ENCODE measurements at places on chromosomes 2 and 18.

- DNase-seq: no peak
Measured at GRCh38 chr2:194491409-194492115, 1165.5 kb upstream of the SLC39A10 start.

DNA sequence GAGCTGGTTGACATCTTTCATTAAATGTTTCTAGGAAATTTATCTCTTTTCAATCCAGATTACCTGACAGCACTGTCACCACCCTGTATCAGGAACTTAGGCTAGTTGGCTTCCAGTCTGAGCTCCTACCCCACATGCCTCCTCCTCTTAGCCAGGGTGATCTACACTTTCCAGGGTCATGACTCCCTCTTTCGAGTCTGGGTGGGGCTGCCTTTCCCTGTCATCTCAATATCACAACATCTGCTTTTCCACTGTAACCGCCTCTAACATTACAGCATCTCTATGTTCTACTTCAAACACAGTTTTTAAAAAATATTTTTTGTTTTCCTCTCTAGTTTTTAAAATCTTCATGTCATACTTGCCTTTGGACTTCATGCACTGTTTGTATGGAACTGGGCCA, 129.2 kb downstream of the RBMS1 start:
- DNase-seq: no peak

GRCh38 chr2:216987252-216987821, 127.5 kb upstream of the TNP1 start:
- DNase-seq: no peak

DNA sequence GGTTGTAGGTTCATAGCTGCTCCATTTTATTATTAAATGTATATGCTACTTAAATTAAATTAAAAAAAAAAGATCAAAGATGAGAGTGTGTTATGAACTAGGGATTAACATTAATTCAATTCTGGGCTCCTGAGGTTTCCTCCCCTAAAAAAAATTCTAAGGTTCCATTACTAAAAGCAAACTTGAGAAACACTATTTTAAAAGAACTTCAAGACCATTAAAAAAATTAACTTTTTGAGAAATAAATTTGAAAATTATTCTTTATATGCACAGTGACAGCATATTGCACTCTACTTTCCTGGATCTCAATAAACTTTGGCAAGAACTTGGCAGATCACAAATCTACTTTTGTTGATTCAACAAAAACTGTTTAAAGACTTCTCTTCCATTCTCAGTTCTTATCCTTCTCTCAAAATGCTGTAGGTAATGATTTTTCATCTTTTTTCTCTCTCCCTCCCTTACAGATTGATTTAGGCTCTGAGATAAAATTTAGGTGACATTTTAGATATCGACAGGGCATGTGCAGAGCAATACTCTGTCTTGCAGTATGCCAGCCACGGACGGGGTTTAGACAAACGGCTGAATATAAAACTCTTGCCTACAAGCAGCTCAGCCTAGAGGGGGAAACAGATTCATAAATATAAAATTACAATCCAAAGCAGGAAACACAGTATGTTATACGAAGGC, 592 bp upstream of the MARS2 start:
- peak; percentile 84 for DNase-seq

DNA sequence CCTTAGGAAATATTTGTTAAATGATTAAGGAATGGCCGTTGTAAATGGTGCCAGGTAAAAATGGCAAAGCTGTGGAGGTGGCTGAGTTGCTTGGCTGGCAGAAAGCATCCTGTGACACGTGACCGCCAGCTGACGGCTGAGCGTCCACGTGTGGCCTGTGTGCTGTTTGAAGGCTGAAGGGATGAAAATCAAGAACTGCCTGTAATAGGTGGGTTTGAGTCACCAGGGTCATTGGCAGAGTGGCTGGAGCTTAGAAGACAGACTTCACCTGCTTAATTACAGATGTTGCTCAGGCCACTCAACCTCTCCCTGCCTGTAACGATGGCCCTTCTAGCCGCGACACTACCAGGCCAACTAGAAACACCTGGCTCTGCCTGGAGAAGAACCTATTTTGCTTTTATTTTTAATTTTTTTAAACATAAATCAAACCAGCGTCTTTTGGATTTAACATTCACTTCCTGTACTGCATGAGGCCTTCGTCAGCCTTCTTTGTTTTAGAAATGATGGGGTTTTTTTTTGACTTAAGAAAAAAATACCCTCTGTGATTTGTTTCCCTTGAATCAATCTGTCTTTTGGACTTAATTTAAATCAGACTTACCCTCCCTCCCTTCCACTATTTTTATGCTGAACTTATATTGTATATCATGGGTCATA, 206.5 kb downstream of the PRKCE start:
- DNase-seq: no peak

- no peak for DNase-seq
Measured at GRCh38 chr2:70723286-70723885, 44.6 kb downstream of the ADD2 start.

GRCh38 chr2:96655526-96655925, 13.0 kb downstream of the FER1L5 start:
- DNase-seq: no peak

DNA sequence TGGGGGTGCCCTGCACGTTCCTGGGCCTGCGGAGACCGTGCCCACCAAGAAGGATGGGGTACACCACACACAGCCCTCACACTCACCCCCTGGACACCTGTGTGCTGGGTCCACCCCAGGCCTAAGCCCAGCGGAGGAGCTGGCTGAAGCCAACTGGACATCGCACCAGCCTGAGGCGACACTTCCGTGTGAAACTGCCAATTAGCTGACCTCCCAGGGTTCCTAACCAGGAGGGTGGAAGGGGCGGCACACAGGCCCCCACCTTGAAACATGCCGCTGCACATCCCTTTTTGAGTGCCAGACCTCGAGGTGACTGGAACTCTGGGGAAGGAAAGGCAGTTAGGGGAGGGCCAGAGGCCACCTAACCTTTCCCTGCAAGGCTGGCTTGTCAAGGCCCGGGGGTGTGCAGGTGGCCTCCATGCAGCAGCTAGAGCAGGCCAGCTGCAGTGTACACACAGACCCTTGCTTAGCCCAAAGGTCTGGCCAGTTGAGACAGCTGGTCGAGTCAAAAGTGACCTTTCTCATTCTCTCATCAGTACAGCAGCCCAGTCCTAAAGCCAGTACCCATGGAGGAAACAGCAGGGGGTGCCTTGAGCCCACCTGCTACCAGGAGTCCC, 4.5 kb downstream of the STK25 start:
- DNase-seq: no peak

- DNase-seq: no peak
Measured at GRCh38 chr2:100972452-100972851, 29.6 kb upstream of the RPL31 start.

DNA sequence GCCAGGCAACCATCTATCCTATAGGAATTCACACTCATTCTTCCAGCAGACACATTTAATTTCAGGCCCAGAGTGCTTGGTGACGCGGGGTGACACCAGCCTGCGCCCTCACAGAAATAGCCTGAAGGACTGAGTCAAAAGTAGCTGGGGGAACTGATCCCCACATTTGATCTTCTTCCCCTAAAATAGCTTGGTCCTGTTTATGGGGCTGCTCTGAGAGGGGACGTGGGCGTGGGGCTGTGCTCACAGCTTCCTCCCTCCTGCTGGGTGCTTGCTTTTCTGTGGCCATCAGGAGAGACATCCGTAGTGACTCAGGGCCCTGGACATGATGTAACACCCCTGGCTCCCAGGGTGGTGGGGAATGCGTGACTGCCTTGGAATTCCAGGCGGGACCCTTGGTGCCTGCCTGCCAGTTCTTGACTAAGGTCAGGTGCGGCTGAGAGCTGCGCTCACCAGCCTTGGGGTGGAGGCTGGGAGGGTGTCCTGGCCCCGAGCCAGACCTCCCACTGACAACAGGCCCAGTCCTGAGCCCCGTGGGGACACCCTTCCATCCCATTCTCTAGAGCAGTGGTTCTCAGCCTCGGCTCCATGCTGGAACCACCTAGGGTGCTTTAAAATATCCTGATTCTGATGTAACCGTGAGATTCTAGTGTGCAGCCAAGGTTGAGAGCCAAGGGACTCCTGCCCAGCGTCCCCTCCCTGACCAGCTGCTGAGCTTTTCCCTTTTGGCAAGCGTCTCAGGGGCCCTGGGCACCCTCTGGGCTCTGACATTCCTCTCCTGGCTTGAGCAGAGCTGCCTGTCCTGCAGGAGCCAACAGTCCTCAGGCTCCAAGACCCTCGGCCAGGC, 47.4 kb upstream of the SMAD7 start:
- DNase-seq: no peak

- no peak for DNase-seq
Measured at GRCh38 chr18:27954226-27954625, 222.7 kb downstream of the CDH2 start.

- DNase-seq: no peak
Measured at GRCh38 chr2:65525616-65526231, 93.3 kb upstream of the SPRED2 start.

DNA sequence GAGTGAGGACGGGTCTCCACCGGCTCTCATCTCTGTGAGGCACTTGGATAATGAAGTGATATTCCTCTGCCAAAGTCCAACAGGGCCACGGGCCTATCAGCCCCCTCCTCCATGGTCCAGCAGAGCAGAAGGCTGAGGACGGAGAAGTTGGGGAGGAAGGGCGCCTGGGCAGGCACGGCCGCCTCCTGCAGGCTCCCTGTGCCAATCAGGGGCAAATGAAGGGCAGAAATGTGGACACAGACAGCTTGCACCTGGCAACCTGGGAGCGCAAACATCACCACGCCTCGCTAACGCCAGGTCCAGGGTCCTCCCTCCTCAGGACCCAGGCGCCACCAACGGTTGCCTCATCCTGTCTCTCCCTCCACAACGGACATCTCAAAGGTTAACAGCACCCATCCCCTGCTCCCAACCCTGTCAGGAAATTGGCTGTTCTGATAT, 24.3 kb downstream of the SMAD7 start:
- no peak for DNase-seq

GRCh38 chr18:3489462-3489861, 39.5 kb downstream of the TGIF1 start:
- no peak for DNase-seq

DNA sequence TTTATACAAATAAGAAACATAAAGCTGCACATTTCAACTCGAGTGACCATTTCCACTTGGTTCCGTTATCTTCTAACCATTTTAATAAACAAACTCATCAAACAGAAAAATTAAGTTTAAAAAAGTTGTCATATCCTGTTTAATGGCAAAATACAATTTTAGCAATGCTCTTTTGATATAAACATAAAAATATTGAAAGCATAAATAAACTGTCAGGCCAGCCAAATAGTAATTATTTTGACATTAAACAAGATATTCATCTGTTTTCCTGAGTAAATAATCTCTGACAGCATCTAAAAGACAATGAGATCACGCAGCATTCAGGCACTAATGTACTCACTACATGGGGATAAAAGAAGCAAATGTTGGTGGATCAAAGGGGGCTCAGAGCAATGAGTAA, 145.3 kb upstream of the ATP5MC3 start:
- DNase-seq: no peak

DNA sequence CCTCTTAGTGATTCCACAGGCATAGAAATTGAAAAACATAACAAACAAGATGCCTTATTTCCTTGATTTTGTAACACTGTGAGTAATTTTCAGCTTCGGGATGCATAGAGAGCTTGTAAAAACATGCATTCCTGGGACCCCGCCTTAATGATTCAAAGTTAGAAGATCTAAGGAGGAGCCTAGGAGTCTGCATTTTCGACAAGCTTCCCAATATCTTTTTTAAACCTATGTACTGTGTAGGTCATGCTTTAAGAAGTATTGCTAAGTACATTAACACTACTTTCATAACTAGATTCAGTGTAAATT, 109.8 kb upstream of the ZNF516 start:
- no peak for DNase-seq

GRCh38 chr2:230325316-230326243, 1.4 kb upstream of the SP140L start:
- no peak for DNase-seq

GRCh38 chr18:49169037-49169521, 218.3 kb upstream of the SMAD7 start:
- DNase-seq: no peak

DNA sequence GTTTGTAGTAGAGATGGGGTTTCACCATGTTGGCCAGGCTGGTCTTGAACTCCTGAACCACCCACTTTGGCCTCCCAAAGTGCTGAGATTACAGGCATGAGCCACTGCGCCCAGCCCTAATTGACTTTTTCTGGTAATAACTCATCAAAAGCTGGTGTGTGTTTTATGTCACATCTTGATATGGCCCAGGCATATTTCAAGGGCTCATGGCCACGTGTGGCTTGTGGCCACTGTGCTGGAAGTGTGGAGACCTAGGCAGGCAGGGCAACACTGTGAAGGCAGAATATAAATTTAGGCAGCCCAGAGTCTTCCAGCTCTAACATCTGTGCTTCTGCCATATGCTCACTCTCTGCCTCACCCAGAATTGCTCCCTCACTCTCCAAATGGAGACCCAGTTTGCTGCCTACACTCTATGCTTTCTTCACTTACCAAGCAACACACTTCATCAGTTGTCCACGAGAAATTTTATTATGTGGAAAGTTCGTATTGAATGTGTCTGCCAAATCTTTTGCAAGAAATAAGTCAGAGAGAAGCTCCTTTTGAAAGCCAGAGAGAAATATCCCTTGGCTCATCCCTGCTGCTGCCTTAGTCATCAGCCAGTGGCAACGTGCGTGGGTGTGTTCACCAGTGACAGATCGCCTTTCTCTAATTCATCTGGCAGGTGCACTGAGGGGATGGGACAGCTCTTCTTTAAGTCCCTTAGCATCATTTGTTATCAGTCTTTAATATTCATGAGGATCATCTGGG, 129.4 kb upstream of the CXCR4 start:
- no peak for DNase-seq

- no peak for DNase-seq
Measured at GRCh38 chr2:217662984-217663602, 339.7 kb downstream of the TNS1 start.

- no peak for DNase-seq
Measured at GRCh38 chr2:11717623-11718022, 28.8 kb upstream of the LPIN1 start.

Data from pons (tissue), 1 donor.